ENCODE measurements at places on chromosomes 1 and 21.

GRCh38 chr1:19872190-19872589, 10.0 kb upstream of the OTUD3 start:
- DNase-seq, result no peak

GRCh38 chr1:9180111-9180819, 51.4 kb upstream of the GPR157 start:
- no peak for DNase-seq

DNA sequence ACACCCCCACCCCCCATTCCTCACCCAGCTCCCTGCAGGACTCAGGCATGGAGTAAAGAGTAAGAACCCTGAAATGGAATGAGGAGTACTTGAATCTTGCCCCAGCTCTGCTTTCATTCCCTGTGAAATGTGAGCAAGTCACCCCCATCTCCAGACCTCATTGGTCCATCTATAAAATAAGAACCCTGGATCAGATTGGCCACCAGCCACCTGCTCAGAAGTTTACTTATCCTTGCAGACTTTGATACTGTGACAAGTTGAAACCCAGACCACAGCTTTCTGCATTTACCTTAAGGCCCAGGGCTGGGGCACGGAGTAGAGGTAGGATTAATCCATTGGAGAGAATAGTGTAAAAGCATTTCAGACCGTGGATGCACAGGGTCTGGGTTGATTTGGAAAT, 2.2 kb downstream of the KISS1 start:
- DNase-seq, result no peak

DNA sequence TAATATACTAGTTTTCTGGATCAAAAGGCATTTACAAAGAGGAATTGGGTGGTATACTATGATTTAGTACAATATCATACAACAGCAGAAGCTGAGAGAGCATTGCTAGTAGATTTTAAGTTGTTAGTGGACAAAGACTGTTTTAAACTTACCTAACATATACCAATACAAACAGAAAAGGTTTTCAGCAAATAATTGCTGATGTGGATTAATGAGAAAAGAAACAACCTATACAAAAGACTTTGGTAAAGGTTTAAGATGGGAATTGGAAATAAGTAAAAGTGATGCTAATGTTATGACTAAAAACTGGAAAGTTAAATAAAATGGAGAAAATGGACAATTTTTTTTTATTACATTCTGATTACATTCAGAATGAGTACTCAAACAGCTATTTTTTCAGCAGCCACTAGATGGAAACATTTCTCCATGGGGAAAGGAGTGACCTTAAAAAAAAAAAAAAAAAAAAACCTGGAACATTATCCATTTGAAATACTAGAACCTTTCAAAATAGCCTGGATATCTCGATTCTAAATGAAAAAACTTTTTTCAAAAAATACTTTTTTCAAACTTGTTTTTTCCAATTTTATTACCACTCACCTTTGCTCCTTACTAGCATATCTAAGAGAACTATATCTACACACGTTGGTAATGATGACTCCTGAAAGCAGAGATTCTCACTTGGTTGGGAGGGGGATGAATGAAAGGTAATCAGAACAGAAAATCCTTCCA, 55.4 kb downstream of the EPRS1 start:
- DNase-seq, result no peak

DNA sequence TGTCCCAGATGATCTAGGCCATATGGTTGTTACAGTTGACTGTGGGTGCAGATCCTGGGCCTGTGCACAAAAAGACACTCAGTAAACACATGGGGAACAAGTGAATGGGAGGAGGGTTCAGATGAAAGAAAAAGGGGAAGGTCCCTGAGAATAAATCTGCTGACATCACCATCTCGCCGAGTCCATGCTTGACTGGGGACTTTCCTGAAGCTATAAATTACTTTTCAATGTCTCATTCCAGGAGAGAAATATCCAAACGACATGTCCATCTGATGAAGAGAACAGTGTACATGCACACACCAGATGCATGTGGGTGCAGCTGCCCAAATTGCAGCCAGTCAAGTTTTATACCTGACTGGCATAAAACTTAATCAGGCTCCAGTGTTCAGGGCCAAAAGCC, 109.0 kb downstream of the HIVEP3 start:
- no peak for DNase-seq

DNA sequence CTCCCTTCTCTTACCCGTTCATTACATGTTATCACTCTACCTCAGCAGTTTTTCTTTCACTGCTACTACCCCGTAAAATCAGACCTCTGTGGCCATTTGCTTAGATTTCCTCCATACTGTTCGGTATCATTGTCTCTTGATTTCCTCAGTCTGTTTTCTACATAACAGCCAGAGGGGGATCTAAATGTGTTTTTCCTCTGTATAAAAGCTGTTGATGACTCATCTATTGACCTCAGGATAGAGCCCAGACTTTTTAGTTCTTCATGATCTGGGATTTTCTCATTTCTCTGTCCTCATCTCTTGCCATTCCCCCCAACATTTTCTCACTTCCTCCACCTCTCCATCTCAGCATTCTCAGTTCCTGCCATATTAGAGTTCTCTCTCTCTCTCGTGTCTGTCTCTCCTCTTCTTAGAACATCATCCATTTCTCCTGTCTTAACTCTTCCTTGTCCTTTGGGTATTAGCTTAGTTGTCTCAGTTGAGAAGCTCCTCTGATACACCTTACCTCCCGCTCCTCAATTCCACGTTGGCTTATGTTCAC, 10.5 kb downstream of the OTUD3 start:
- no peak for DNase-seq

DNA sequence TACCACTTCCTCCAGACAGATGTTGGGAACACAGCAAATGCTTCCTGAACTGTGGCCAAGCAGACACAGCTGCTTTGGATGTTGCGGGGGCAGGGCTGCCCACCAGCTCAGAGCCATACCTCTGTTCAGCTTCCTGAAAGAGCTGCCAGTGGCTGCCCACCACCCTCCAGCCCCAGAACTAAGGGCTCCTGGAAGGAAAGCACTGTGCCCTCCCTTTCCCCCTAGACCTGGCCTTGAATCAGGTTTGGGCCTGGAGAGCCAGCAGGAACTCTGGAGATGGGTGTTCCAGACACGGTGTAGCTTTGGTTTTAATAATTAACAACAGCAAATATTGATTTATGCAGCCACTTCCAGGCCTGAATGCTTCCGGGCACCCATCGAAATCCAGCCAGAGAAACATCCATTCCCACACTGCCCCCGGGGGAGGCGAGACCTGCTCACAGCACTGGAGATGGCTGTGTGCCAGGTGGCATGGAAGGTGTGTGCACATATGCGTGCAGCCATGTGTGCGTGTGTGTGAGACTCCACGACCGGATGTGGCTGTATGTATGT, 45.7 kb downstream of the RAP1GAP start:
- no peak for DNase-seq

GRCh38 chr1:65265651-65266351, 43.5 kb upstream of the DNAJC6 start:
- no peak for DNase-seq

GRCh38 chr1:244349581-244350001, 102.1 kb downstream of the ADSS2 start:
- DNase-seq, result no peak

- no peak for DNase-seq
Observed at GRCh38 chr21:17118638-17119384, 394.0 kb upstream of the CXADR start.

- no peak for DNase-seq
Observed at GRCh38 chr1:109917768-109918606, 7.3 kb downstream of the CSF1 start.

DNA sequence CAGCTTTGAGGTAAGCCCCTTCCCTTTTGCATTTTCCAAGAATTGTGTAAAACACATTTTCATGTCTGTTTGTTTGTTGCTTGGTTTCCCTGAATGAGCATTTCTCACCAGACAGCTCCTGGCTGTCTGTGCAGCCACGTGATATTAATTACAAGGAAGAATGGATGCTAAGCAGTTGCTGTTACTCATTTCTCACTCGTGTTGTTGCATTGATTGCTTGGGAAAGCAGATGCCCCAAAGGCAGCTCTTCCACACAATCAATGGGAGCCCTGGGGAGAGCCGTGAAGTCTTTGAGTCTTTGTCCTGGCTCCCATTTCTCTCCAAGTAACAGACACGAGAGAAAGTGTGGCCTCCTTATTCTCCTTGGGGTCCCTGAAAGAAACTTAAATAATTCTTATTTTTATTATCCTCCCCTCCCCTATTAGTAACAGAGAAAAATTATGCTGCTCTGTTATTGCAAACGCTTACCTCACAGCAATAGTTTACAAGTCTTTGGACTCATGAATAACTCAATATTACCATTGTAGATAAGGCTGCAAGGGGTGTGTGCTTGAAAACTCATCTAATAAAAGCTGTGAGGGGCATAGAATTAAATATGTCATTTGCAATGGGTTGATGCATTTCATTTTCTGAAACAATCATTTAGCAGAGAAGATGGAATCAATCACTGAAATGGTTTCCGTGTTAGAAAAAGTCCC, 127.7 kb upstream of the CAMK1G start:
- no peak for DNase-seq

GRCh38 chr1:240947438-240948224, 335.7 kb upstream of the GREM2 start:
- no peak for DNase-seq

DNA sequence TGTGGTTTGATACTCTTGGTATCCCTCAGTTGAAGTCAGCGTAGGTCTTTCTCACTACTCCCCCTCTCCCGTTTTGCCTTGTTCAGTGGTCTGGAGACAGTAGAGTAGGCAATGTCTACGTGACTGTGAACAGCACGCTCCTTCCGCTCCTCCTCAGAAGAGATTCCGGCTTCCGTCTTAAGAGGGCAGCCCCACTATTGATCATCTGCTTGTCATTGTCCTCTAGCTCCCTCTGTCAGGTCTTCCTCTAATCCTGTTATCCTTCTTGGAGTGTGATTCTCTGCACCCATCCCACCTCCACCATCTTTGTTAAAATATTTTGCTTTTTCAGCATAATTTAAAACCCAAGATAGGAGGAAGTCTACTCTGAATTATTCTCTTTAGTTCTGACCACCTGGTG, 129.9 kb upstream of the KCNK2 start:
- no peak for DNase-seq

DNA sequence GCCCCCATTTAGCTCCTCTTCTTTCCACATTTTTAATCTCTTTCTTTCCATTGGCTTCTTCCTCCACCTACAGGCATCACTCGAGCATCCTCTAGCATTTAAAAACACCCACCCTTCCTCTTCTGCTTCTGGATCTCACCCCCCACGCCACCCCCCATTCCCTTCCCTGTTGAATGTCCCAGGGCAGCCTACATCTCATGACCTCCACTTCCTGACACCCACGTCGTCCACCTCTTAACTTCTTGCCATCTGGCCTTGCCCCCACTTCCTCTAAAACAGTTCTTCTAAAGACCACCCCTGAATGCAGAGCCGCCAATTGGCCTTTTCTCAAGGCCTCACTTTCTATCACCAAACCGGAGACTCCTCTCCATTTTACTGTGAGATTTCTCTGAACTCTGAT, 6.1 kb upstream of the ETNK2 start:
- no peak for DNase-seq

- DNase-seq, result no peak
Observed at GRCh38 chr1:245790441-245790840, 635.7 kb downstream of the KIF26B start.

GRCh38 chr1:10703702-10704101, 92.7 kb downstream of the CASZ1 start:
- DNase-seq, result no peak

GRCh38 chr1:220516014-220516721, 11.8 kb upstream of the MARK1 start:
- no peak for DNase-seq

DNA sequence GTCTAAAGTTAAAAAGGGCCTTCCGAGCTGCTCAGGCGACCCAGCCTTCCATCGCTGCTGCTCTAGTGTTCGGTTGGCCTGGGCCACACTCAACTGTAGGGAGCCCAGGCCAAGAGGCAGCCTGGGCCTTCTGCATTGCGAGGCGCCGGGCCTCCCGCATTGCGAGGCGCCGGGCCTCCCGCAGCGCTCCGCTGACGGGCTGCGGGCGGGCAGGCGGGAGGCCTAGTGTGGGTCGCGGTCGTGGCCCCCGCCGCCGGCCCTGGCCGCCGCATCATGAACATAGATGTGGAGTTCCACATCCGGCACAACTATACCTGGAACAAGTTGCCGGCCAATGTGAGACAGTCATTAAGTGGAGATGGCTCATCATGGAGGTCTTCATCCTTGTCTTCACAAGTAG, 48.3 kb downstream of the PPIAL4G start:
- DNase-seq, result no peak

DNA sequence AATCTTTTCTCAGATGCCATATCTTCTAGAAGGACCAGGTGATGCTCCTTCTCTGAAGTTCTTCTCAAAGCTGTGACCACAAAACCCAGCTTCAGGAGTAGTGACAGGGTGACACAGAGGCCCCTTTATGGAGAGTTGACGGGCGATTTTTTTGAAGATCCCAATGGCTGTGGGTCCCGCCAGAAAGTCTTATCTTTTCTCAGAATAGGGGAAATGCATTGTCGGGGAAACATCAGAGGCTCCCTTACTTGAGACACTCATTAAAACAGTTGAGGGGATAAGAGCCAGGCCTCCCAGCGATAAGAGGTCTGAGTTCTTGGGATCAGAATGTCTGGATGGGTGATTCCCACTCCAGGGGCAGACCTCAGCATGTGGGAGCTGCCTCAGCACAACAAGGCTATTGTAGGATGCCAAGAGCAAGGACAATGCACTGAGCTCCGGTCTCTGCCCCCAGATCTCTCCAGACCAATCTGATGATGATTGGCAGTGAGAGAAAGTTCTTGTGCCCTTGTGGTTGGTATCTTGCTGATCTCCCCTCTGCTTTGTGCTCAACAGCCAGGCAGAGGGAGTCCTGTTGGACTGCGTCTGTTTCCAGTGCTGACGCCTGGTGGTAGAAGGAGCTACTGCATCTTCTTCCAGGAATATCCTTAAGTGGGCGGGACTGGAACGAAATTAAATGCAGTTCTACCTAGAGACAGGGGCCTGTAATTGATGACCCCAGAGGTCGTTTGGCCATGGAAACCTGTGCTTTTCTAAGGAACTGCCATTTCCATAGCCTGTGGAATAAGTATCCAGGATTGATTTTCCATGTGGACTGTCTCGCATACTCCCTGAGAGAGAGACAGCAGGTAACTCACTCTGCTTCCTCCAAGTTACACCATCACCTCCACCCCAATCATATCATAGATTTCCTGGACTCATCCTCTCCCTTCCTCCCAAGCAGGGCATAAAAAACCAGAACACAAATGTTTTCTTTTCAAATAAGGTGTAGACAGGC, 6.8 kb upstream of the ACKR1 start:
- no peak for DNase-seq

GRCh38 chr1:46807046-46807972, 8.5 kb downstream of the CYP4B1 start:
- no peak for DNase-seq

- no peak for DNase-seq
Observed at GRCh38 chr1:182389619-182390047, 2.0 kb downstream of the GLUL start.

GRCh38 chr1:203665993-203666392, 39.4 kb downstream of the ATP2B4 start:
- no peak for DNase-seq
